Left kidney (tissue), 8 donors: ENCODE measurements at places on chromosomes 7 and 10. TPM values are rescaled to one million over a fixed set of nuclear protein-coding genes. Genes with fewer than 3 reads are reported as not detected.

Gene RNF32
- 3.9 TPM for polyA plus RNA-seq

GRCh38 chr10:63464402-63465292 is 1.1 kb downstream of the JMJD1C start:
- DNase-seq, result peak; percentile 68

Gene SLC18A3
- polyA plus RNA-seq, result not detected

Gene STOX1
- 9.1 TPM for polyA plus RNA-seq

DNA sequence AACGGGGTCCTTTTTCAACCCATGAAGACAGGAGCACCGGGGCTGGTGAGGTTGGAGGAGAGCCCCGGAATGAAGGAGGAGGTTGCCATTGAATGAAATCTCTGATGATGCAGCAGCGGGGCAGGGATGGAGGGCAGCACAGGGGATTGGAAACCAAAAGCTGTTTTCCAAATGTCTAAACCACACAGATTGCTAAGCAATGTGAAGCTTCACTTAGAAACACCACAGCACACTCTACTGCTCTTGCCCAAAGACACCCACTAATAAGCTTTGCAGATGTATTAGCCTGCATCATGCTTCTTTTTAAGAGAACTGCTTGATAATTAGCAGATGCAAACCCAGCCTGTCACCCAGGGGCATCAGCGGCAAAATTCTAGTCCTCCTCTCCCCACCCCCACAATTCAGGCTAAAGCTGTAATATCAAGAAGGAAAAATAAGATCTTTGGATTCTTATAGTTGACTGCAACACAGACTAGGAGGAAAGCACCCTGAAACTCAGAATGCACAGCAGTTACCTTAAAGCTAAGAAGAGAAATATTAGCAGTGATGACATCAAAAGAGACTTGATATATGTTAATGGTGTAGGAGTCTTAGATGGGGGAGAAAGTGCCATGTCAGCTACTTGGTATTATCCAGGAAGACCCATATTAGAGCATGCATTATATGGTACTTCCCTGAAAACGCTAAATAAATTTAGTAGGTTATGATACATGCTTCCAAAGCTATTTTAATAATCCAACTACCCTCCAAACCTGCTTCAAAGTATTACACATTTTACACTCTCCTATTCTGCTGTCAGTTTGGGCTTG is 666.7 kb downstream of the KCNMA1 start:
- no peak for DNase-seq

Gene FKBP9
- polyA plus RNA-seq, result 174 TPM

- no peak for DNase-seq
These were observed 4.2 kb downstream of the GTPBP4 start for GRCh38 chr10:992467-992866.

Gene FRMPD2
- polyA plus RNA-seq, result 0.63 TPM

DNA sequence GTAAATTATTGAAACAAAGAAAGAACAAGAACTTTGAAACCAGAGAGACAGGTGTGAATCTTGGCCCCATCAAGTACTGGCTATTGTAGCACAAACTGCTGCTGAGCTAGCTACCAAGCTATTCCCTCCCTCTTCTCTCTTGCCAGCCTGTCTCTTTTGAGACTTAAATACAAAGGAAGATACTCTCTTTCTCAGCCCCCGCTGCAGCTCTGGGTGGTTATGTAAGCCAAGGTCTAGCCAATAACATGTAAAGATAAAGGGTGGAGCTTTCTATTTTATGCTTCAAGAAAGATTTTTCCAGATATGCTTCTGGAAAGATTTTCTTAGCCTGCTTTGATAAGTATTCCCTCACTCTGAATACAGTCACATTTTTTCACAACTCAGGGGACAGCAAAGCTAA is 17.2 kb downstream of the BAZ1B start:
- DNase-seq, result no peak

DNA sequence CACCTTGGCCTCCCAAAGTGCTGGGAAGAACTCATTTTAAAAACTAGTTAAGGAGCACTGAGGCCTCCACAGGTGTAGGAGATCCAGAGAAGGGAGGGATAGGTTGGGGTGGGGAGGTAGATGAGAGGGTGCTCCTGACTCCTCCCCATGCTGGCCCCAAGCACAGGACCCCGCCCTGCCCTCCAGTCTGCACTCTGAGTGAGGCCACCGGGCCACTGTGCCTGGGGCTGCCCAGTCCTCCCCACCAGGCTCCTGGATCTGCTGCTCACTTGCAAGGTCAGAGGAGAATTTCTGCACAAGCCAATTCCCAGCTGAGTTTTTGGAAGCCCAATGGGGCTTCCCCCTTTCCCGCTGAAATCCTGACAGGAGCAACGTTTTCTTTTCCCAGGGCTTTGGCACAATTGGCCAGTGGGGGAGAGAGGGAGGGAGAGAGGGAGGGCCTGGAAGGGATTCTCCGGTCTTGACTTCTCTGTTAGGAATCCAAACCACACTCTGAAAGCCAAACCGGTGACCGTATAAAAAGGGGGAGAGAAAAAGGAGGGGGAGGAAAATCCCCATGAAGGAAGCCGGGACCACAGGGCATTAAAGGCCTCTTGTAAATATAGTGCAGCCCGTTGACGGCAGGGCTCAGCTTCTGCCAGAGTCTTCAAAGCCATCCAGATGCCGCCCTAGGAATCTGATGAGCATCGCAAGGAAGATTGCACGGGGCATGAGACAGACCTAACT is 116.2 kb downstream of the SH3PXD2A start:
- peak; percentile 61 for DNase-seq

- DNase-seq, result no peak
These were observed 626.1 kb upstream of the GALNT17 start for GRCh38 chr7:70505886-70506285.

Gene NKX2-3
- not detected for polyA plus RNA-seq

Gene SFMBT2
- 9.3 TPM for polyA plus RNA-seq

DNA sequence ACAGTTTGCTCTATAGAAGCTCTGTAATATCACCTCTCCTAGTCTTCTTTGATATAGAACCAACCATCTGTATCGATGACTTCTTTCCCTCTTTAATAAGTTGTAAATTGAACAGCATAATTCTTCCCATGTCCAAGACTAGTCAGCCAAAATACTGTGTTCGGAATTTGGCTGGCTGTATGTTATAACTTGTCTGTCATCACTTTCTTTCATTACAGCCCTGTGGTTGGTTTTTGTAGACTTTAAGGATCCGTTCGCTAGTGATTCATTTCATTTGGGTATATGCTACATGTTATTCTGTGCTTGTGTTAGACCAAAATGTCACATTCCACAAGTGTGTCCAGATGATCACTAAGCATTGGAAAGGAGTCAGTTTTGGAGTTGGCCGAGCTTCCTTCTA is 155.4 kb upstream of the ITGB1 start:
- DNase-seq, result no peak

Gene HECW1
- 9.4 TPM for polyA plus RNA-seq

- no peak for DNase-seq
These were observed 5.9 kb upstream of the LGI1 start for GRCh38 chr10:93751832-93752231.

GRCh38 chr7:101736084-101736483 is 81.3 kb upstream of the CUX1 start:
- DNase-seq, result no peak

Gene TRPV5
- 1.5 TPM for polyA plus RNA-seq
